ENCODE measurements at places on chromosomes 2 and 18. TPM values are rescaled to one million over a fixed set of nuclear protein-coding genes. Genes with fewer than 3 reads are reported as not detected.

GALNT13 gene
- total RNA-seq, result not detected

CROCC2 gene
- total RNA-seq, result not detected

GRCh38 chr2:8565399-8566154 lies 116.3 kb upstream of the ID2 start:
- no peaks in the 10 kb centered on the region for H3K36me3 ChIP-seq
- DNase-seq, result no peak
- no peak overlapping the region for H3K4me3 ChIP-seq
- H3K27ac ChIP-seq, result no peak overlapping the region
- H3K4me1 ChIP-seq, result no peaks in the 10 kb centered on the region

CAPN14 gene
- 0.54 TPM for total RNA-seq

DNA sequence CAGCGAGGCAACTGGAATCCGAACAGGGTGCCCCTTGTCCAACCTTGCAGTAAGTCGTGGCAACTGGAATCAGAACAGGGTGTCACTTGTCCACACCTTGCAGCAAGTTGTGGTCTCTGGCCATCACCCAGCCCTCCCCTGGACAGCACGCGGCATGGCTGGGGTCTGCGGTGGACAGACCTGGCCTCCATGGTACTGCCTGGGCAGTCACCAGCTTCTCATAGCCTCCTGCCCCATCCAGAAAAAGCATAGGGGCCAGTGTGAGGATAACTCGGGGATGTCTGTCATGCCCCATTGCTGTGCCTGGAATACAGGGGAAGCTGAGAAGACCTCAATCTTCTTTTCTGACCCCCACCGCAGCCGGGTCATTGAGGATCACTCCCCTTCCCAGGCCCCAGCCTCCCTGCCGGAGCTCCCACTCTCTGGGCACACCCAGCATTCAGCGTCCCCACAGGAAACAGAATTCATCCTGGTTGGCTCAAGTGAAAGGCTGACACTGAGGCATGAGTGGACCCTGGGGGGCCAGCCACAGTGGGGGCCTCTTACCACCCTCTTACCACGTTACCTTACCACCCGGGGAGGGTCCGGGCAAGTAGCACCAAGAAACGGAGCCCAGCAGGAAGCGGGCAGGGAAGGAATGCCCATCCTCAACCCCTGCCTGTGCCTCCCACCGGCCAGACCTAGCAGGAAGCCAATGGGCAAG lies 68.0 kb upstream of the RAB6C start:
- no peak overlapping the region for H3K4me3 ChIP-seq
- no peaks in the 10 kb centered on the region for H3K36me3 ChIP-seq
- no peak overlapping the region for H3K27ac ChIP-seq
- DNase-seq, result no peak

DNA sequence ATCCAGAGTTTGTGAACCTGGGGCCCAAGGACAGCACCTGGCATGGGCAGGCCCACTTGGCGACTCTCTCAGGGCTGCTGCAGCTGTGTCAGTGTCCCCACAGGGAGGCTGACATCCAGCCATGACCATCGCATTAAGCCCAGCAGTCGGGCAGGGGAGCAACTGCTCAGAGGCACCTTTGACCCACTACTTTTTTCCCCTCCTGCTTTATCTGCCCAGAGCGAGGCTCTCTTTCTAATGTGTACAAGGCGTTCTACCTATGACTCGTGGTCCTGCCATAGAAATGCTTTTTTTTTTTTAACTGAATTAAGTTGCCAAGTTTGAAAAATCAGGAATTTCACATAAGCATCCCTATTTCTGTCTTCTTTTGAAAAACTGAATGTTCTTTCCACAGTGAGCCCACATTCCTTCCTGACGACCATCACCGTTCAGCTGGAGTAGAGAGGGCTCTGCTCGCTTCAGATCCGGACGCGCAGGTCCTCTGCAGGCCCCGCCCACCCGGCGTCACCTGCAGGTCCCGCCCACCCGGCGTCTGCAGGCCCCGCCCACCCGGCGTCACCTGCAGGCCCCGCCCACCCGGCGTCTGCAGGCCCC lies 403 bp upstream of the CLUL1 start:
- no peak overlapping the region for H3K27ac ChIP-seq
- peaks cover 14% of the 10 kb centered on the region for H3K27me3 ChIP-seq
- peaks cover 13% of the 10 kb centered on the region for H3K4me1 ChIP-seq
- no peaks in the 10 kb centered on the region for H3K36me3 ChIP-seq
- DNase-seq, result no peak

GRCh38 chr2:152558158-152558984 lies 158.9 kb downstream of the PRPF40A start:
- DNase-seq, result no peak
- no peak overlapping the region for H3K4me3 ChIP-seq
- H3K27ac ChIP-seq, result no peak overlapping the region

DNA sequence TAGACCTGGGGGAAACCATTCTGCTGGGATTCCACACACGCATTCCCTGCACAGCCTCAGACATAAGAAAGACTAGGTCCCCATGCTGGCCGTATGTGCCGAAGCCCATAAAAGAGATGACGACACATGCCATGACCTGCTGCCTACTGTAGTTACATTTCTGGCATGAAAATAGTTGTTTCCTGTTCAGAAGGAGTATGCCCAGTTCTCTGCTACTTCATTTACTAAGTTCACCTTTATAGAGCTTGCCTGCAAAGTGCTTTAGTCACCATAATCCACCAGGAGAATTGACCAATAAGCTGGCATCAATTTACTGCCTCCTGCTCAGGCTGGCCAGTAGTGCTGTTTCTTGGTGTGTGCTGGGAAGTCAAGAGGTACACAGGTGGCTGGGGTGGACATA lies 150.2 kb upstream of the ALPP start:
- H3K36me3 ChIP-seq, result peaks cover 8% of the 10 kb centered on the region
- no peak for DNase-seq
- H3K4me1 ChIP-seq, result no peaks in the 10 kb centered on the region
- H3K27me3 ChIP-seq, result no peaks in the 10 kb centered on the region
- H3K27ac ChIP-seq, result no peak overlapping the region
- no peak overlapping the region for H3K4me3 ChIP-seq

TSPYL6 gene
- not detected for total RNA-seq

DNA sequence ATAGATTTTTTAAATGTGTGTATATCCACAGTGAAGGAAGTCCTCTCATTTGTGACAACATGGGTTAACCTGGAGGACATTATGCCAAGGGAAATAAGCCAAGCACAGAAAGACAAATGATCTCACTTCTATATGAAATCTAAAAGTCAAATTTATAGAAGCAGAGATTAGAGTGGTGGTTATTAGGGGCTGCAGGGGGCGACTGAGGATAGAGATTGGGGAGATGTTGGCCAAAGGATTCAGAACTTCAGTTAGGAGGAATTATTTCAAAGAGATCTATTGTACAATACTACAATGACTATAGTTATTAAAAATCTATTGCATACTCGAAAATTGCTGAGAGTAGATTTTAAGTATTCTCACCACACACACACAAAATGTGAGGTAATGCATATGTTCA lies 252.4 kb upstream of the SLC39A10 start:
- no peaks in the 10 kb centered on the region for H3K36me3 ChIP-seq
- H3K27ac ChIP-seq, result no peak overlapping the region
- no peak for DNase-seq
- H3K27me3 ChIP-seq, result no peaks in the 10 kb centered on the region
- H3K4me3 ChIP-seq, result no peak overlapping the region

GRCh38 chr2:121019756-121020155 lies 265.2 kb downstream of the TFCP2L1 start:
- no peak overlapping the region for H3K27ac ChIP-seq
- DNase-seq, result no peak
- no peaks in the 10 kb centered on the region for H3K36me3 ChIP-seq
- H3K4me1 ChIP-seq, result no peaks in the 10 kb centered on the region
- H3K27me3 ChIP-seq, result peaks cover 13% of the 10 kb centered on the region

EVA1A gene
- not detected for total RNA-seq

BOLL gene
- not detected for total RNA-seq

- H3K4me3 ChIP-seq, result no peak overlapping the region
- H3K27me3 ChIP-seq, result no peaks in the 10 kb centered on the region
- DNase-seq, result no peak
- H3K4me1 ChIP-seq, result no peaks in the 10 kb centered on the region
Measured at GRCh38 chr18:42583283-42583731, 532.2 kb downstream of the RIT2 start.

DNA sequence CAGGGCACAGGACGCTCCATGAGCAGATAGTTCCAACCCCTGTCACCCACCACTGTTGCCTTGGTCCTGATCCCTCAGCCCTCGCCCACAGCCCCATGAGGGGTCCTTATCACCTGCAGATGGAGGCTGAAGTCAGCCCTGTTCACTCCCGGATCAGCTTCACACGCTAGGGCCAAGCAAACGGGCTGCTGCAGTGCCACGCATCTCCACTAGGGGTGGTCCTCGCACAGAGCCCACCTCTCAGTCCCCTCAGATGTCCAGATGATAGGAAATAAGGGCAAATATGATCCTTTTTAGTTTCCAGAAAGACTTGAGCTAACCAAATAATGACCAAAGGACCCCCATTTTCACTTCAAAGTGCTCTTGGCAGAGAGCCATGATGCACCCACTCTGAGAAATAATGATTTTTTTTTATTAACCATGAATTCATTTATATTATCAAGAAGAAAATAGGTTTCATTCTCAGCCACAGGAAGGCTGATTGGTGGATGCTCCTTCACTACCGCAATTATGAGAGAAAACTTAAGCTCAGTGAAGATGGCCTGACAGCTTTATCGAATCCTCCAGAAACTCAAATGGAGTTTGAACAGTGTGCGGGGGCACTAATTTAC lies 71.9 kb upstream of the KLHL29 start:
- no peaks in the 10 kb centered on the region for H3K36me3 ChIP-seq
- H3K27me3 ChIP-seq, result no peaks in the 10 kb centered on the region
- H3K4me3 ChIP-seq, result no peak overlapping the region
- no peak for DNase-seq
- H3K4me1 ChIP-seq, result no peaks in the 10 kb centered on the region

DNA sequence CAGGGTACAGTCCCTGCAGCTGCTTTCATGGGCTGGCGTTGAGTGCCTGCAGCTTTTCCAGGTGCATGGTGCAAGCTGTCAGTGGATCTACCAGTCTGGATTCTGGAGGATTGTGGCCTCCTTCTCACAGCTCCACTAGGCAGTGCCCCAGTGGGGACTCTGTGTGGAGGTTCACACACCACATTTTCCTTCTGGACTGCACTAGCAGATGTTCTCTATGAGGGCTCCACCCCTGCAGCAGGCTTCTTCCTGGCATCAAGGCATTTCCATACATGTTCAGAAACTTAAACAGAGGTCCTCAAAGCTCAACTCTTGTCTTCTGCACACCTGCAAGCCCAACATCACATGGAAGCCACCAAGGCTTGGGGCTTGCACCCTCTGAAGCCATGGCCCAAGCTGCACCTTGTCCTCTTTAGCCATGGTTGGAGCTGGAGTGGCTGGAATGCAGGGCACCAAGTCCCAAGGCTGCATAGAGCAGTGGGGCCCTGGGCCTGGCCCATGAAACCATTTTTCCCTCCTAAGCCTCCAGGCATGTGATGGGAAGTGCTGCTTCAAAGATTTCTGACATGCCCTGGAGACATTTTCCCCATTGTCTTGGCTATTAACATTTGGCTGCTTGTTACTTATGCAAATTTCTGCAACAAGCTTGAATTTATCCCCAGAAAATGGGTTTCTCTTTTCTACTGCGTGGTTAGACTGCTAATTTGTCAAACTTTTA lies 250.2 kb upstream of the COPS8 start:
- no peak overlapping the region for H3K4me3 ChIP-seq
- H3K36me3 ChIP-seq, result no peaks in the 10 kb centered on the region
- H3K4me1 ChIP-seq, result no peaks in the 10 kb centered on the region
- H3K27me3 ChIP-seq, result peaks cover 10% of the 10 kb centered on the region

GRCh38 chr18:9281780-9282179 lies 52.8 kb upstream of the TWSG1 start:
- H3K27ac ChIP-seq, result no peak overlapping the region
- no peak for DNase-seq
- H3K27me3 ChIP-seq, result no peaks in the 10 kb centered on the region
- peaks cover 36% of the 10 kb centered on the region for H3K36me3 ChIP-seq

DNA sequence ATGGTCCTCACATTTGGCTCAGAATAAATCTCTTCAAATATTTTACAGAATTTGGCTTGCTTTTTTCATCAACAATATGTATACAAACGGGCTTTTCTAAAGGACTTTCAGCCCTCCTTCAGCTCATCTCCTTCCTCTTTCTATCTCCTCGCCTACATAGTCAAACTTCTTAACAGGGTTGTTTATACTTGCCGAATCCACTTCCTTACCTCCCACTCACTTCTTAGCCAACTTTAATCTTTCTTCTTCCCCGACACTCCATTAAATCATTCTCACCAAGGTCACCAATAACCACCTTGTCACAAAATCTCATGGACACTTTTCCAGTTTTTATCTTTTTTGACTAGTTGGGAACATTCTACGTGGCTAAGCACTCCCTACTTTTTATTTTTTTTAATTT lies 325.2 kb downstream of the PLCL1 start:
- DNase-seq, result no peak
- peaks cover 4% of the 10 kb centered on the region for H3K4me1 ChIP-seq
- no peaks in the 10 kb centered on the region for H3K27me3 ChIP-seq

GRCh38 chr2:204108330-204108751 lies 171.8 kb downstream of the ICOS start:
- H3K4me1 ChIP-seq, result peaks cover 29% of the 10 kb centered on the region
- H3K4me3 ChIP-seq, result peak overlapping the region; percentile 26
- no peaks in the 10 kb centered on the region for H3K36me3 ChIP-seq
- H3K27ac ChIP-seq, result no peak overlapping the region
- DNase-seq, result peak; percentile 41

TEKT4 gene
- not detected for total RNA-seq

- no peak for DNase-seq
- no peaks in the 10 kb centered on the region for H3K4me1 ChIP-seq
Measured at GRCh38 chr2:57890464-57890863, 156.1 kb upstream of the VRK2 start.

GRCh38 chr2:18516112-18516511 lies 44.3 kb downstream of the RDH14 start:
- H3K27me3 ChIP-seq, result no peaks in the 10 kb centered on the region
- no peaks in the 10 kb centered on the region for H3K4me1 ChIP-seq
- DNase-seq, result no peak
- no peaks in the 10 kb centered on the region for H3K36me3 ChIP-seq
- H3K4me3 ChIP-seq, result no peak overlapping the region

DNA sequence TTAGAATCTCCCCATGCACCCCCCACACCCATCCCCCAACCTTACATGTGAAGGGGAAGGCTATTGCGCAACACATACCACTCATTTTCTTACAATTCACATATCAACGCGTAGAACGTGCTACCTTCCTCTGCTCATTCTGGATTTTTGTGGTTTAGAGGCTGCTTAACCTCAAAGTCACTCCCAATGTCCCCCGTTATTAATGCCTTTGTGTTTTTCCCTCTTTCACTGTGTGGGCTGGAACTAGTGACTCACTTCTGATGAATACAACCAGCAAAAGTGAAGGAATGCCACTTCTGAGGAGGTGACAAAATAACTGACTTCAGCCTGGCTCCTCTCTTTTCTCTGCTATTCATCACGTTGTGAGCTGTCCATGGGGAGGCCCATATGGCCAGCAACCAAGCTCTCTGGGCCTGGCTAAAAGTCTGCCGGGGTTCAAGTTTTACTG lies 342.5 kb upstream of the NXPH2 start:
- no peak for DNase-seq
- H3K4me1 ChIP-seq, result no peaks in the 10 kb centered on the region
- no peak overlapping the region for H3K4me3 ChIP-seq
- no peaks in the 10 kb centered on the region for H3K36me3 ChIP-seq

GRCh38 chr18:75529394-75529793 lies 101.9 kb upstream of the SMIM21 start:
- no peaks in the 10 kb centered on the region for H3K27me3 ChIP-seq
- H3K4me1 ChIP-seq, result no peaks in the 10 kb centered on the region
- H3K27ac ChIP-seq, result no peak overlapping the region
- DNase-seq, result no peak

- no peak overlapping the region for H3K27ac ChIP-seq
- no peaks in the 10 kb centered on the region for H3K36me3 ChIP-seq
- no peak for DNase-seq
- H3K4me3 ChIP-seq, result no peak overlapping the region
Measured at GRCh38 chr2:232439758-232440135, 16.2 kb upstream of the ALPI start.

Measured in T-cell (primary cell).